Central memory CD8-positive, alpha-beta T cell (primary cell): ENCODE measurements at places on chromosomes 1 and 21.

- DNase-seq, result no peak
- H3K27ac ChIP-seq, result peak overlapping the region; percentile 54
- H3K4me1 ChIP-seq, result peaks cover 24% of the 10 kb centered on the region
- peaks cover 21% of the 10 kb centered on the region for H3K36me3 ChIP-seq
Measured at GRCh38 chr1:212606395-212607205, 2.0 kb upstream of the ATF3 start.

- H3K4me1 ChIP-seq, result peaks cover 57% of the 10 kb centered on the region
- H3K36me3 ChIP-seq, result peaks cover 21% of the 10 kb centered on the region
- H3K4me3 ChIP-seq, result peak overlapping the region; percentile 82
- no peaks in the 10 kb centered on the region for H3K27me3 ChIP-seq
- DNase-seq, result no peak
- peak overlapping the region; percentile 90 for H3K27ac ChIP-seq
Measured at GRCh38 chr21:43727519-43728153, 8.7 kb downstream of the PDXK start.

- H3K27me3 ChIP-seq, result peaks cover 56% of the 10 kb centered on the region
- no peak overlapping the region for H3K4me3 ChIP-seq
- no peaks in the 10 kb centered on the region for H3K4me1 ChIP-seq
- no peaks in the 10 kb centered on the region for H3K36me3 ChIP-seq
- DNase-seq, result no peak
Measured at GRCh38 chr1:34312359-34312758, 135.7 kb downstream of the C1orf94 start.

GRCh38 chr1:236850077-236850979, 55.2 kb downstream of the MTR start:
- peaks cover 6% of the 10 kb centered on the region for H3K4me1 ChIP-seq
- no peak overlapping the region for H3K4me3 ChIP-seq
- no peak for DNase-seq
- no peaks in the 10 kb centered on the region for H3K27me3 ChIP-seq

DNA sequence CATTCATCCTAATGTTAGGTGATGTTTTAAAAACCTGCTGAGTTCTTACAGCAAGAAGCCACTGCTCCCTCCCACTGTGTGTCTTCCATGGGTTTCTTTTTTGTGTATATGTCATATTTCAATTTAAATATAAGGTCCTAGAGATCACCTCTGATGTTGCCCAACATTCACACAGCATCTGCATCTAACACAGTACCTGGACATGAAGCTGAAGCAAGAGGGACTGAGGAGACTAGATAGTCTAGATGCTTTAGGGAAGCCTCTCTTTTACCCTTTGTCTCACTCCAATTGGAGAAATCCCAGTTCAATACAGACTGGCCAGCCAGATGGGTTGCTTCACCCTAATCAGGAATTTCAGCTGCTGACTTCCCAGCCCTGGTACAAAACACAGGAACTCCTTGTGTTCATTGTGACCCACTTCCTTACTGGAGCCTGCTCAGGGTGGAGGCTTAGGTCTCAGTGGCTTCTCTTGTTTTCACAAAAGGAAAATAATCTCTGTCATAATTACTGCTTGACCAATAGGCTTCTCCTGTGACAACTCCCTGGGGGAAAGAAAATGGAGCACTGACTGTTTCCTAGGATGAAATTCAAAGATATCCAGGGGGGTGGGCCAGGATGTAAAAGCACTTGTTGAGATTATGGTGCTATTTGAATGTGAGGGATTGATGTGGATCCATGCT, 17.3 kb downstream of the BTG2 start:
- peaks cover 94% of the 10 kb centered on the region for H3K4me1 ChIP-seq
- H3K27me3 ChIP-seq, result no peaks in the 10 kb centered on the region
- H3K4me3 ChIP-seq, result peak overlapping the region; percentile 77
- no peak for DNase-seq
- peak overlapping the region; percentile 97 for H3K27ac ChIP-seq

DNA sequence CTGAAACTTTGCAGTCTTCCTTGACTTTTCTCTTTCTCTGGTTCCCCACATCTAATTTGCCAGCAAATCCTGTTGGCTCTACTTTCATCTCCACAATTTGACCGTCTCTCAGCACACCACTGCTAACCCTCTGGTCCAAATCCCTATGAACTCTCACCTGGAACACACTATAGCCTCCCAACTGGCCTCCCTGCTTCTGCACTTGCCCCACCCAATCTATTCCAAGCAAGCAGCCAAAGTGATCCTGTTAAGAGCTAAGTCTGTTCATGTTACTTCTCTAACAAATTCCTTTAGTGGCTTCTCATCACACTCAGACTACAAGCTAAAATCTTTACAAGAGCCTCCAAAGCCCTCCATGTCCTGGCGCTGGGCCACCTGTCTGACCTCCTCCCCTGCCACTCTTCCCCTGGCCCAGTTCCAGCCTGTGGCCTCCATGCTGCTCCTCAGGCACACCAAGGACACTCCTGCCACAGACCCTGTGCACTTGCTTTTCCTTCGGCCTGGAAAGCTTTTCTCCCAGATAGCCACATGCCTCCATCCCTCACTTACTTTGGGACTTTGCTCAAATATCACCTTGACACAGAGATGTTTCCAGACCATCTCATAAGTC, 104.1 kb downstream of the DTL start:
- H3K27me3 ChIP-seq, result no peaks in the 10 kb centered on the region
- DNase-seq, result no peak
- no peaks in the 10 kb centered on the region for H3K4me1 ChIP-seq
- no peak overlapping the region for H3K4me3 ChIP-seq

- H3K4me1 ChIP-seq, result no peaks in the 10 kb centered on the region
- no peak overlapping the region for H3K4me3 ChIP-seq
Measured at GRCh38 chr1:233679591-233680373, 65.9 kb downstream of the KCNK1 start.

GRCh38 chr1:24308365-24309015, 10.7 kb upstream of the GRHL3 start:
- H3K4me3 ChIP-seq, result no peak overlapping the region
- no peaks in the 10 kb centered on the region for H3K4me1 ChIP-seq
- no peaks in the 10 kb centered on the region for H3K36me3 ChIP-seq
- H3K27ac ChIP-seq, result no peak overlapping the region

GRCh38 chr21:18989953-18990495, 586.4 kb upstream of the TMPRSS15 start:
- no peaks in the 10 kb centered on the region for H3K36me3 ChIP-seq
- no peaks in the 10 kb centered on the region for H3K27me3 ChIP-seq
- H3K4me1 ChIP-seq, result no peaks in the 10 kb centered on the region
- H3K4me3 ChIP-seq, result no peak overlapping the region
- no peak for DNase-seq
- H3K27ac ChIP-seq, result no peak overlapping the region

DNA sequence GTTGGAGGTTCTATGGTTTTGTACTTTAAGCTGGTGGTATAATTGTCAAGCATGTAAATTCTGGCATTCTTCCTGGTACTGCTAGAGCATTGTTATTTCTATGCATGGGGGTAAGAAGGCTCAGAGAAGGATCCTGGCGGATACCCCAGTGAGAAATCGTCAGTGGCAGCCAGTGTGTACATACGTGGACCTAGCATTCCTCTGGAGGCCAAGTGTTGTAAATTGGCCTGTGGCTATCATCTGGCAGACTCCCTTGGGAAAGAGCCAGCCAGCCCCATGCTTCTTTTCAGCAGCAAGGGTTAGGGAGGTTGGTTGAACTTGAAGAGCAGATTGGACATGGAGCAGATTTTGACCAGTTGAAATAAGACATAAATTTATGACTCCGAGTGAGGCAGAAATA, 5.2 kb upstream of the AGO3 start:
- peaks cover 13% of the 10 kb centered on the region for H3K4me1 ChIP-seq
- peaks cover 12% of the 10 kb centered on the region for H3K36me3 ChIP-seq
- DNase-seq, result no peak
- no peak overlapping the region for H3K4me3 ChIP-seq

DNA sequence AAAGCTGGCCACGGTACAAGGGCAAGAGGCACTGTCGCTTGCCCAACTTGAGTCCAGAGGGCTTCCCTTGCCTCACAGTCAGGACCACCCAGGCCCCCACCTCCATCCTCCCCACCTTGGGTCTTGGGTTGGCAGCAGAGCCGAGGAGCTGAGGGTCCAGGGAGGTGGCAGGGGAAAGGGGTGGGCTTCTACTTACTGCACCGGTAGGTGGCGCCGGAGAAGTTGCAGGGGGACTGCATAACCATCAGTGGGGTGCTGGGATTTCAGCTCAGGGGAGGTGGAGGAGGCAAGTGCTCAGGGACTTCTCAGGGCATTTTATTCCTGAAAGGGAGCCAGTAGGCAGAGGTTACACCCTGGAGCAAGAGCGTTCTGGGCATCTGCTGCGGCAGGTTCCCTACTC, 44.0 kb downstream of the TRIM62 start:
- H3K27me3 ChIP-seq, result no peaks in the 10 kb centered on the region
- DNase-seq, result peak; percentile 22
- H3K4me1 ChIP-seq, result peaks cover 28% of the 10 kb centered on the region
- H3K27ac ChIP-seq, result no peak overlapping the region
- no peak overlapping the region for H3K4me3 ChIP-seq
